ENCODE measurements at places on chromosomes 13 and 19.

- DNase-seq, result no peak
These were observed 656.1 kb downstream of the TBC1D4 start for GRCh38 chr13:74825938-74826246.

DNA sequence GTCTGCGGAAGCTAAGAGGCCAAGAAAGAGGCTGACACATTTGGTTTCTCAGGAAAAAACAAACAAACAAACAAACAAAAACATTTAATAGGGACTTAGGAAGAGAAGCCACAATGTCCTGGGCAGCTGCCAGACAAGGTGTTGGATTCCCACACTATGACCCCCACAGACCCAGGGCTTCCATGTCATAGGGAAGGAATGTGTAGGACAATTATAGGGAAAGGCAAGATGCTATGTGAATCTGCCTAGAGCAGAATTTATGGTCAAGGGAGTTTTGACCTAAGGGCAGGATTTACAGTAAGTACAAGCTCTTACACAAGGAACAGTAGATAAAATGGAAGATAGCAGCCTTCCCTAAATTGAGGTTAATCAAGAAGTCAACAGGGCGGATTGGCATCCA is 9.1 kb upstream of the CDADC1 start:
- no peak for DNase-seq

- DNase-seq, result no peak
These were observed 23.1 kb upstream of the COG3 start for GRCh38 chr13:45441633-45442032.

- DNase-seq, result no peak
These were observed 603 bp upstream of the ZNF132 start for GRCh38 chr19:58440556-58440955.

DNA sequence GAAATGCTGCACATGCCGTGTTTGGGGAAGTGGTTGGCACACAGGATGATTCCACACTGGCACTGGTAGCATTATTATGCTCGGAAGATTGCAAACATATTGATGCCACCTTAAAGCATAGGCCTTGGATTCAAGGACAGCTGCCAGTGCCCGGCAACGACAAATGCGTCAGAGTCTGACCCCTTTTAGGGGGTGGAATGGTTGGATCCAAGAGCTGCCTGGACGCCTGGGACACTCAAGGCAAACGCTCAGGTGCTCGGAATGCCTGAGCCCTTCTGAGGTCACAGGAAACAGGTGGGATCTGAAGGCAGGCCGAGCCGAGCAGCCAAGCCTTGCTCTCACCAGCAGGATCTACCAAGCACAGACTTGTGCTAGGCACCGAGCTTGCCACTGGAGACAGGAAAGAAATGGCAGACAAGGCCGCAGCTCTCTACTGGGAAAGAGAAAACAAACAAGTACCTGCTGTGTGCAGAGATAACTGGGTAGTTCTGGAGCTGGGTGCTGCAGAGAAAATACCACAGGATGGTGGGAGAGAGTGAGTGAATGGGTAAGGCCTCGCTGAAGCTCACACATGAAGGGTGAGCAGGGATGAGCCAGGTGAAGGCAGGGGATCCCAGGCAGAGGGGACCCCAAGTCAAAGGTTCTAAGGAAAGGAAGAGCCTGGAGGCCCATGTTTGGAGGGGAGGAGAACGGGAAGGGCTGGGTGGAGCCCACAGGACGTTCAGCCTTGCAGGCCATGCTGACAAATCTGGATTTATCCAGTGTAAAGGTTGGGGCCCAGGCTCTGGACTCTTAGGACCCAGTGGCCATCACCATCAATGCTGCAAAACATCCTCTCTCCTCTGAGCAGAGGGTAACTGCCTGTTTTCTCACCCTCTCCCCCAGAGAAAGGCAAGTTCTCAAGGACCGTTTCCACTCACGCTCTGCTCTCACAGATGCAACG is 9.2 kb downstream of the RANBP3 start:
- no peak for DNase-seq

- DNase-seq, result no peak
These were observed 62.0 kb downstream of the ZNF100 start for GRCh38 chr19:21705393-21705792.

- no peak for DNase-seq
These were observed 8.8 kb upstream of the DACH1 start for GRCh38 chr13:71875823-71876222.

- DNase-seq, result no peak
These were observed 4.7 kb downstream of the F7 start for GRCh38 chr13:113110048-113110851.

DNA sequence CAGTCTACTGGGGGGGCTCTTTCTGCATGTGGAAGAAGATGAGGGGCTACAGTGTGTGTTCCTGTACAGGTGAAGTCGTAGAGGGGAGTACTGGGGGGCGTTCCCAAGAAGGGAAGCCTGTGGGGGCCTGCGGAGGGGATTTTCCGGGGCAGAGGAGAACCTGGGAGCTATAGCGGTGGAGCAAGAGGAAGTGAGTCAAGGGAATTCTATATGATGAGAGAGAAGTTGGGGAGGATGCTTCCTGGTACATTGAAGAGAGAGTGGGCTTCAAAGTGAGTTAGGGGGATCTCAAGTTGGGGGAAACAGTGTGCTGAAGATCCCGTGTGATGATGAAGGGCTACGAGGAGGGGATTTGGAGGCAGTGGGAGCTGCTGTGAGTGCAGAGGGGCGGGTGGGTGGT is 1.9 kb upstream of the CACNG8 start:
- DNase-seq, result no peak

DNA sequence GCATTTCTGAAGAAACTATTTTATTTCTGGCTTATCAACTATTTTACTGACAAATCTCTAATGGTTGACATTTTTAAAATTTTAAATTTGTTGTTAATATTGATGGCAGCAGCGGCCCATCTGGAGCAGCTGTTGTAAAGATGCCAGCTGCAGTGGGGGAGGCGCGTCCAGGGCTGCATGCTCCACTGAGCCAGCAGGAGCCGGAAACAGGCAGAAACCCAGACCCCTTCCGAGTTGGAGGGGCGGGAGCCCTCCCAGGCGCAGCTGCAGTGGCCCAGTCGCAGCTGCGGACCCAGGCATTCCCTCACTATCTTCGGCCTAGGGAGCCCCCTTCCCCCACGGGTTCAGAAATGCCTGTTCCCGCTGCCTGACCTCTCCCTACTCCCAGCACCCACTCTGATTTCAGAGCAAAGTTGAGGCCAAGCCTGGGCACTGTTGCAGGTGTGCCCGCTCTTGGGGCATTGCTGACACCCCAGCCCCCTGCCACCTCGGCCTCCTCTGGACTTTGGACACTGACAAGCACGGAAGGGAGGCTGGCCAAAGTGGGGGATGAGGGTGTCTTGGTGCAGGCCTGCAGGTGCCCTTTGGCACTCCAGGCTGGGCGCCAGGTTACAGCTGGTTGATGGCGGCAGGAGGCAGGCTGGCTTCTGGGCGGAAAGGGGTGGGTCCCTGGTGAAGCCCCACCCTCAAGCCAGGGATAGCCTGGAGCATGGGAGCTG is 69.2 kb downstream of the PIBF1 start:
- no peak for DNase-seq

- no peak for DNase-seq
These were observed 30.2 kb downstream of the ITM2B start for GRCh38 chr13:48263196-48263595.

DNA sequence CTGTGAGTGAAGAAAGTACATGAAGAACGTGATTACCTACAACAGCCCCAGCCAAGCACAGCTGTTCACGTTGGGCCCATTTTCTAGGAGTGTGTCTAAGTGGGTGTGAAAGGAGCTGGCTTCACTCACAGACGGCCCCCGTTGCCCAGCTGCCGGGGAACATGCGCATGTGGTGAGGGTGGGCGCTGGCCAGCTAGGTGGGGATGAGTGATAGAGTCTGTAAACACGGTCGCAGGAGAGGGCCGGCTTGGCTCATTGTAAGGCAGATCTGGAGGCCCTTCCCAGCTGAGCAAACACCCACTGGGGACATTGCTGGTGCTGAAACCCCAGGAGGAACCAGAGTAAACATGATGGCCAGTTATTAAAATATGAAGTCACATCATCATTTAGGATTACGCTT is 160.5 kb downstream of the TEX29 start:
- peak; percentile 100 for DNase-seq

DNA sequence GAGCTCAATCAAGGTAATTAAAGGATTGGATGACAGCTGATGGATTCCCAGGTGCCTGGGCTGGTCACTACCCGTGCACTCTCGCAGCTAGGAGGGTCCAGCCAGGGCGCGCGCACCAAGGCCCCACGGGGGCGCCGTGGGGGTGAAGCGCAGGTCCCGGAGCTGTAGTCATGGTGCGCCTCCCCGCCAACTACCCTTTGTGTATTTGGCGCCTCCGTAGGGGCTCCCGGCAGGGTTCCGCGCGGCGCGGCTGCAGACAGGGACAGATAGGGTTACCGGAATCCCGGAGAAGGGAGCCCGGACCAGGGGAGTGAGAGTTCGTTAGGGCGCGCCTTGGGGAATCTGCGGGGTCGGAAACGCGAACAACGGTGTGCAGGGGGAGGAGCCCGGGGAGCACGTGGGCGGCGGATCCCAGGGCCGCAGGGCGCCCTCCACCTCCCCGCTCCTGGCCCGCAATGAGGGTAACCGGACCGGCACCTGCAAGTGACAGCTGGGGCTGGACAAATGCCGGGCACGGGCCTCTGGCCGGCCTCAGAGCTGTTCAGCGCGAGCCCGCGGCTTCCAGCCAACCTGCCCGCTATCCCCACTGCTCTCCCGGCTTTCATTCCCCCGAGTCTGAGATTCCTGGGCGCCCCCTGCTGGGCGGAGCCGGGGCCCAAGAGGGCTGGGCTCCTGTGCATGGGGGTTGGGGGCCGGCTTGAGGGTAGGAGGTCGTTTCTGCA is 3.4 kb upstream of the PRAM1 start:
- DNase-seq, result peak; percentile 82

GRCh38 chr13:47418206-47418920 is 521.5 kb upstream of the HTR2A start:
- no peak for DNase-seq

DNA sequence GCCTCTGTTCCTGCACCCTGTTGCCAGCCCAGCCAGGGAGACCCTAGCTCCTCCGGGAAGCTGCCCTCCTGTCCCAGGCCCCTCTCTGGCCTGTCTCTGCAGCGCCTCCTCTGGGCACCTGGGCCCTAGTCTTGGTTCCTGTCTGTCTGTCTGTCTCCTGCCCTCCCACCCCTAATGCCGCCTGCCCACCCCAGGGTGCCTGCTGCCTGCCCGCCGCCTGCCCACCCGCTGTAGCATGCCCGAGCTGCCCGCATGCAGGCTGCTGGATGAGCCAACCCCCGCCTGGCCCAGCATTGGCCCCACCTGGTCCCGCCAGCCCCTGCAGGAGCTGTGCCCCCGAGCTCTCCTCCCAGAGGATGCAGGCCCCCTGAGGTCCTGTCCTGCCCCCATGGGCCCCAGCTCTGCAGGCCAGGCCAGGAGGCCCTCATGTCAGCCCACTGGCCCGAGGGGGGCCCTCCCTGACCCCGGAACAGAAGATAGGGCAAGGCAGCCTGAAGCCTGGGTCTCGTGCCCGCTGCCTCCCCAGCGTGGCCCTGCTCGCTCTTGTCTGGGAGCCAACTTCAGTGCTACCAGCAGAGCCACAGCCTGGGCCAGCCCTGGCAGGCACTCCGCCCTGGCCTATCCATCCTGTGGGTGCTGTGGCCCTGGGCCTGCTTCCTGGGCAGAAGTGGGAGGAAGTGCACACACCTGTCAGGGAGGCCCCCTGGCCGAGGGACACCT is 5.2 kb downstream of the MAP2K7 start:
- no peak for DNase-seq

DNA sequence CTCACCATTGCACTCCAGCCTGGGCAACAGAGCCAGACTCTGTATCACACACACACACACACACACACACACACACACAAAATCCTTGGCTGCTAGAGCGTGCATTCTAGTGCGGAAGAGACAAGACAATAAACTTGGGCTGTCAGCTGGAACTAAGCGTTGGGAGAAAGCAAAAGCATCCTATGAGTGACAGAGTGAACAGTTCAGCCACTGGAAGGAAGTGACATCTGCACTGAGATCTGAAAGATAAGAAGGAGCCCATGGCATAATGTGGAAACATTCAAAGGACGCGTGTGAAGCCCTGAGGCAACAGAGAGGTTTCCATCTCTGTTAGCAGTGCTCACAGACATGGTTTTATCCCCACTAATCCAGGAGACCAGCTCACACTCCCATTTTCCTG is 3.5 kb upstream of the SLC1A5 start:
- DNase-seq, result no peak

DNA sequence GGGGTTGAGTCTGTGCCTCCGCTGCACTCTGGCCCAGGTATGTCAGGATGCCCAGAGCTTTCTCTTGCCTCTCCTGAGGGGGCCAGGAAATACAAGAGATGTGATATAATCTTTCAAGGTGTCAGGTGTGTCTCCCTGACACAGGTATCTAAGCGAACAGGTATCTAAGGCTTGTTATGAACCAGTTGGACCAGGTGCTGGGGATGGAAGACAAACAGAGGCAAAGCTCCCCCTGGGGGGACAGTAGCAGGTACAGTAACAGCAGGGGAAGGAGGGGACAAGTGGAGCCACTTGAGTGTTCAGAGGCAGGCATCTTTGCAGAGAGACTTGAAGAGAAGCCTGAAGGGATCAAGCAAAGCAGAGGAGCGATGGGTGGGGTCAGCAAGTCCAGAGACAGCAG is 2.6 kb downstream of the LENG1 start:
- no peak for DNase-seq

GRCh38 chr13:78816592-78816991 is 157.6 kb upstream of the OBI1 start:
- no peak for DNase-seq

DNA sequence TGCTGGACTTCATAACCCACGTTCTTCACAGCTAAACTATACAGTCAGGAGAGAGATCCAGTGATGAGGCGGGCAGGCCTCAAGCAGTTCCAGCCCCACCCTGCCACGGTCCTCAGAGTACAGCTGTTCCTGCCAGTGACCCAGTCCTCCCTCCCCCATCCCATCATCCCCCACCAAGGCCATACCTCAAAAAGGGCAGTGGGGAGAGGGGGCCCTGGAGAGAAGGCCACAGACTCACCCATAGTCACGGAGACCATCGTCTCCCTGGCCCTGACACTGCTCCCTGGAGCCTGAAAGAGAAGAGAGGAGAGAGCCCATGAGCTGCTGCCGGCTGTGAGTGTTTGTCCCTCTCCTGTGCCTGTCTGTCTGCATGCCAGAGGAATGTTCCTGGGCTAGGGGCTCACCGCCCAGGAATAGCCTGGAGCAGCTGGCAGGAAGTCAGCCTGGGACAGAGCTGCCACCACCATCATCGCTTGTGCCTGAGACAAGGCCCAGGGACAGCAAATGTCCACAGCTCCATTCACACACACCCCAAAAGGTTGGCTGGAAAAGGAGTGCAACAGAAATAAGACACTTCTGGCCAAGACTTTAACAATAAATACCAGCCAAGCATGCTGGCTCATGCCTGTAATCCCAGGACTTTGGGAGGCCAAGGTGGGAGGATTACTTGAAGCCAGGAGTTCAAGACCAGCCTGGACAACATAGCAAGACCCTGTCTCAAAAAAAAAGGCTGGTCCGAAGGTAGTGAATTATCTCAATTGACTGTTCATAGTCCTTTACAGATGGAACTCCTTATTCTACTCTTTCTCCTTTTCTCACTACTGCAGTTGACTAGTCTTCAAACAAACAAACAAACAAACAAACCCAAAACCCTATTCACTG is 6.4 kb downstream of the C19orf47 start:
- no peak for DNase-seq

All from NCI-H1092 treated with DMSO at 0.1 percent for 48 hours (cell line).